T-cell (primary cell): ENCODE measurements at places on chromosomes 3 and 15.
A peak's percentile ranks its signal among the peaks of the same experiment; 100 is the strongest.

- no peak for DNase-seq
Observed at GRCh38 chr3:109985943-109986555, 648.7 kb upstream of the DPPA4 start.

DNA sequence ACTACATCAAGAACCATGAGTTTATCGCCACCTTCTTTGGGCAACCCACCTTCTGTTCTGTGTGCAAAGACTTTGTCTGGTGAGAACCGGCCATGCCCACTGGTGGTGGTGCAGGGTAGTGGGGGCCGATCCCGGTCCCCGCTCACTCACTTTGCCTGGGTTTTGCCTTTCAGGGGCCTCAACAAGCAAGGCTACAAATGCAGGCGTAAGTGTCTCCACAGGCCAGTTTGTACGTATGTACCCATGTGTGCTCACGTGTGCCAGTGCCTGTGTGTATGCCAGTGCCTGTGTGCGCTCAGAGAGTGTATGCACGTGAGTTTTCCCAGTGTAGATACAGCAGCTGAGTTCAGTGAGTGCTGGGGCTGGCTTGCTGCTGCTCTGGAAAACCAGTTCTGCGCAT lies 20.5 kb downstream of the PRKCD start:
- DNase-seq, result no peak

DNA sequence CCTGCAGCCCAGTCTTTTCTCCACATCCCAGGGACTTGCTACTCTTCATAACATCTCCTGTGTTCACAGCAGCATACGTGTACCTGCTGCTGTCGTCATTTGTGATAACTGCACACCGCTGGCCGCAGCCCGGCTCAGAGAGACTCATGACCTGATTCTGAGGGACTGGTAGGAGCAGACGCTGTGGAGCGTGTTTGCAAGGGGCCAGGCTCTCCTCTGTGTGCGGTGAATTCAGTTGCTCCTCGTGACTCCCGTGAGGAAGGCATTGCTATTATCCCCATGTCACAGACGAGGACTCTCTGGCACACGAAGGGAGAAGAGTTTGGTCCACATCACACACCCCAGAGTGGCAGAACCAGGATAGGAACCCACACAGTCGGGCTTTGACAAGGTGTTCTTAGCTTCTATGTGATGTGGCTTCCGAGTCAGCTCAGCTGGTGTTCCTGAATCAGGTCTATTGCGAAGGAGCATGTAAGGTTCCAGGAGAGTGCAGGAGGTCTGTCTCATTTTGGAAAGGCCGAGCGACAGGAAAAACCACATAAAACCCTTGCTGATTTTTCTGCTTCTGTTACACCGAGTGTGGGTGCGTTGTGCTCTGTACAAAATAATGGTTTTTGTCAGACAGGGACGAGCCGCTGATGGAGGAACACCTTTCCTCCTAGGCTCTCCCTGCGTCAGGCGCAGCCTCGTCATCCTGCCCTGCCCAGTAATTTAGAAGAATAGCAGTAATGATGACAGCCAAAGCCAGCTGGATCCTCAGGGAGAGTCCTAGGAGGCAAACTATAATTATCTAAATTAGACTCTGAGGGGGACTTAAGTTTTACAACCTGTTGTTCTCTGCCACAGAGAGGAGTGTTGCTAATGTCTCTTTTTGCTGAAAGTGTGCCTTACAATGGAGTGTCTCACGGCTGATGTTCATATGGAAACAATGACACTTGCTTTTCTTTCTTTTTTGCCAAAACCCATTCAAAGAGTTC lies 157.5 kb upstream of the RGMA start:
- no peak for DNase-seq

GRCh38 chr3:13335059-13335458 lies 85.1 kb downstream of the NUP210 start:
- no peak for DNase-seq

DNA sequence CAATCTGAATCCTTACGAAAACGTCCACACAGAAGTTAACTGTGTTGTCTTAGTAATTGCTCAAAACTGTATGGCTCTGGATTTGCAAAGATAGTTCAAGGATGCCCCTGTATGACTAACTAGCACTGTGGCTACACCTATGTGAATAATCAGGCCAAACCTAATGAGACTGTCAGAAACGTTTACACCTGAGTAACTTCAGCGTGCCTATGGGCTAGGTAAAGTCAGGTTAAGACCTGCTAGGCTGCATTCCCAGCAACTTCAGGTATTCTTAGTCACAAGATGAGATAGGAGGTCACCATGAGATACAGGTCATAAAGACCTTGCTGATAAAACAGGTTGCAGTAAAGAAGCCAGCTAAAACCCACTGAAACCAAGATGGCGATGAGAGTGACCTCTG lies 87.8 kb upstream of the PLXND1 start:
- DNase-seq, result no peak

GRCh38 chr3:112908252-112908651 lies 61.6 kb upstream of the CD200R1L start:
- no peak for DNase-seq

GRCh38 chr3:69385723-69386555 lies at the start of gene FRMD4B:
Gene FRMD4B (minus strand): TSS chr3:69386088. CDS start chr3:69385989, 99 bp downstream.
- DNase-seq, result peak; percentile 13

DNA sequence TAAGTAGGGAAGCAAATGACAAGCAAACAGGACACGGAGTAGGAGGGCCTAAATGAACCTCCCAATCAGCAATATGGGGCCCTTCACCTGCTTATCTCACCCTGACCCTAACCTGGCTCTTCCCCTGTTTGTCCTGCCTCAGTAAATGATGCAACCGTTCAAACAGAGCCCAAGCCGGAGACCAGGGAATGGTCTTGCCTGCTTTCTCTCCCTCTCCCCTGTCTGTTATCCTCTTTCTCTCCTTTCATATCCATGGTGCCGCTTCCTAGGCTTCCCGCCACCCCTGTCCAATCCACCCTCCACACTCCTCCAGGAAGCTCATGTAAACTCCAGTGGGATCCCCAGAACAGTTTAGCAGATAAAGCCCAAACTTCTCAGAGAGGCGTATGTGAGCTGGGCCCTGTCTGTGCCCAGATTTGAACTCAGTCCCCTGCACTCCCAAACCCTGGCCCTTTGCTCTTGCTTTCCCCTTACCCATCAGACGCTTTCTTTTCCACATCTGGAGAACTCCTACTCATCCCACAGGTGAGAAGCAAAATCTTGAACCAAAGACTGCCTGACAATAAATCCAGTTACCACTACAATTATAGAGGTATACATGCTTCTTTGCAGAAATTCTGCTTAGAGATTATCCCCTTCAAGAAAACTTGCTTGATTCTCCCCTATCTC lies 45.7 kb upstream of the STT3B start:
- DNase-seq, result no peak

- no peak for DNase-seq
Observed at GRCh38 chr3:187213616-187214015, 16.3 kb downstream of the RTP1 start.

DNA sequence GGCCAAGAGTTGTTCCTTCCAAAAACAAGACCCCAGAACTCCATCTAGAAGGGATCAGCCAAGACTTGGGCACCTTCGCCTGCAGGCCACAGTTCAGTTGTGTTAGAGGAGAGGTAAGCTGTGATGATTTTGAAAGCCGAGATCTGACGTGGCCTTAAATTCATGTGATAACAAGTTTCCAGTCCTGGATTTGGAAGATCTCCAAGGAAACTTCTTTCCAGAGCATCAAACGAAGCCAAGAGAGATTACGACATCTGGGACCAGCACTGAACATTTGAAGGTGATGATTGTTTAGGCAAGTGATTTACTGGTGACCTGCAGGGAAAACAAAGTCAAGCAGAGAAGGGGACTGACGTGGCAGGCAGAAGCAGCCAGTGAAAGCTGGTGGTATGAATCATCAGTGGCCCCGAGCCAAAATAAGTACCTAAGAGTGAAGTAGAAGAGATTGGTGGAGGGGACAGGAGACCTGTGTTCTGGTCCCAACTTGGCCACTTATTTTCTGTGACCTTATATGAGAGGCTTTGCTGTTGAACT lies 339.0 kb upstream of the PROK2 start:
- no peak for DNase-seq

DNA sequence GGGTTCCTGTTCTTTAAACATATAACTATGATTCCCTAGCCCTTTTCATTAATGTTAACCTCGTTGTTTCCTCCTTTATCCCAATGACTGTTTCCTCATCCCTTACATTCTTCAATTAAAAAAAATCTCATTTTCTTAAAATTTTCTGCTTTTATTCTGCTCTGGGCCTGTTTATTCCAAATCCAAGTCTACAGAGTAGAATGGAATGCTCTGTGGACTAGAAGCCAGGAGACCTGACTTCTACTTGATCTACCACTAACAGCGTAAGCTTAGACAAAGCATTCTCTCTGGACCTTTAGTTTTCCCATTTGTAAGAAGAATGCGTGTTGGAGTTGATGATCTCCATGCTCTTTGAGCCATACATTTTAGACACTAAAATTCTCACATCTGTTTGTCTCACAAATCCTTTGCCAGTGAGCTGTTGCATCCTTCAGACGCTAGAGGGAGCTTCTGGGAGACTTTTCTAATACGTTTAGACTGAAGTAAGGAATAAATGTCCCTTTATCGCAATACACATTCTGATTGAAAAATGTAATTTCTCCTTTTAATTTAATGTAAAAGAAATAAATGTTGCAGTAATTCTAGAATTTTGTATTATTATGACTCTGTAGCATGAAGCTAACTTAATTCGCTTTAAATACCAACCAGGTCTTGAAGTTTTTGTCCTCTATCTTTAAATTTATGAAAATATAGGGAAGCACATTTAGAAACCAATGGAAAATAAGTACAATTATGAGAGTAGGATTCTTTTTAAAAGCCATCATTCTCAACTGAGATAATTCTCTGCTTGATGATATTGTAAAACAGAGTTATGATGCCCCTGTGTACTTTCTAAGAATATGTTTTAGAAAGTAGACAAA lies 21.7 kb upstream of the GMNC start:
- no peak for DNase-seq

DNA sequence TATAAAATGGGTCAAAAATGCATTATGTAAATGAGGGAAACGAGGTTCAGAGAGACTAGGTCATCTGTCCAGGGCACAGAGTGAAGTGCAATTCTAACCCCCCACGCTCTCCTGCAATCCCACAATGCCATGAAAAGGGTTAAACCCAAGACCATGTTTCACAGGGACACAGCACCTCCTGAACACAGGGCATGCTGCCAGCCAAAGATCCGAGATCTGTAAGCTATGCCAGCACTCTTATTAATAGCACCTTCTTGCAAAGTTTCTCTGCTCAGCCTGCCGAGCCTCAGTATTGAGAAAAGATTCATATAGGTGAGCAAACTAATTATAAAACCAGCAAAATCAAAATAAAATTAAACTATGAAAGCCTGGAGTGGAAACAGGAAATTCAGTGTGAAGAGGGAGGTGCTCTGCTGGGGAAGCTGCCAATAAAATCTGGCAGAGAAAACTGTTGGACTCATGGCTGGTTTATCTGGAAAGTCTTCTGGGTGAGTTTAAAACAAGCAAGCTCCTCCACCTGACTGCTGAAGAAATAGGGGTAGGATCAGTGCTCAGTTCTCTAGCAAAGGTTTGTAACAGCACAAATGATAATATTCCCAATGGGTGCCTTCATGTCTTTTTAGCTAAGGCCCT lies 50.3 kb downstream of the LRIG1 start:
- no peak for DNase-seq

DNA sequence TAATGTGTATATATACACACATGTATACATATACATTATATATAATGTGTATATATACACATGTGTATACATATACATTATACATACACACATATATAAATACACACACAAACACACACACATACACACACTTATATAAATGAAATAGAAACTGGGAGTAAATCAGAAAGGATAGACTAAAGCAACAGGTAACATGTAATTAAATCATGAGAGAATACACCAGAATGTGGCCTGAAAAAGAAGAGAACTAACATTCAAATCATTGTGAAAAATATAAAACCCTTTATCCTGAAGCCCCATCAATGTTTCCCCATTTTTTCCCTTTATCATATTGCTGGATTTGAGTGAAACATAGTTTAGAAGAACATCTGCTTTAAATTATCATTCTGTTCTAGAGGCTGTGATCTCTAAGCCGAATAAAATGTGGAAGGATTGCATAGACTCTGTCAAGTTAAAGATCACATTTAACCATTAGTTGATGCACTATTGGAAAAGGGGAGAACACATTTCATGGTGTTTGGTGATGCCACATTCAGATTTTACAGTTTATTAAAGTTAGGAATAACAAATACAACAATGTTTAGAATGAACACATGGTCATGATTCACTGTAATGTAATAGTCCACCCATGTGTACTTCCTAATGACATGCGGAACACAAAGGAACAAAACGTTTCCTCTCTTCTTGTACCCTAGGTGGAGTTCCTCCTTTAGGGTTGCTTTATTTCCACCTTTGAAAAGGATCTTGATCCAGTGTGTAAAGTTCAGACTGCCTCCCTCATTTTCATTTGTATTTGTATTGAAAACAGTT lies 12.5 kb upstream of the THRB start:
- no peak for DNase-seq
